ENCODE measurements at places on chromosomes 6 and 20.

DNA sequence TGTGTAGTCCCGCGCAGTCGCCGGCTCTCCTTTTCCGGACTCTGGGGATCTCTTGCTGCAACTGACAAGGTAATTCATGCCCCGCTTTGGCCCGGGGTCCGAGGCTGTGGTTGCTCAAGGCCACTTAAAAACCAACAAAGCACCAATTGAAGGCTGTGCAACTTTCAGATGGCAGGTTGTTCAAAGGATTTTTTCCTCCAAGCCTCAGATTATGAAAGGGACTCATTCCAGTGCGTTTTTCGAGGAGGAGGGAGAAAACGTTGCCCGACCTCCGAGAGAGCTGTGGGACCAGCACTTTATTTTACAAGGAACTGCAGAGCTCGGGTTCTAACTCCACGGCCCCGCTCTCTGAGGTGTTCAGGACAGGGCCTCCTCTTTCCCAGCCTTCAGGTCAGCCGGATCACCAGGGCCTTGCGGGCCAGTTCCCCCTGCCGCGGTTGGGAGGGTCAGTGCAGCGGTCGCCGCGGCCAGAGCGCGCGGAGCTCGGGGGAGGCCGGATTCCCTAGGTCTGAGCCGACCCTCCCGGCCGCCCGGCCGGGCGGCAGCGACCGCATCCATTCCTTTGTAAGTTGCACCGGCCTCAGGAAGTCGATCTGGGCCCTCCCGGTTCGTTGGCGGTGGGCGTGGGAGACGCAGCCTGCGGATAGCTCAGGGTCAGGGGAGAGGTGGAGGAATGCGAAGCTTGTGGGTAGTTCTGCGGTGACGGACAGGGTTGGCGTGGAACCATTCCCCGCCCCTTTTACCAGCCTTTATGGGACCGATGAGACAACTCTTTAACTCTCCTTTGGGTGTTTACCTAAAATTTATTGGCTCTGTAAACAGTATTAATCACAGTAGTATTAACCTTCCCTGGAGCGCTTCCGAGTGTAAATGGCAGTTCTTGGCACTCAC is 1.6 kb downstream of the UTRN start:
- peak; percentile 49 for DNase-seq

GRCh38 chr20:61750093-61750492 is 315.6 kb downstream of the TAF4 start:
- no peak for DNase-seq

DNA sequence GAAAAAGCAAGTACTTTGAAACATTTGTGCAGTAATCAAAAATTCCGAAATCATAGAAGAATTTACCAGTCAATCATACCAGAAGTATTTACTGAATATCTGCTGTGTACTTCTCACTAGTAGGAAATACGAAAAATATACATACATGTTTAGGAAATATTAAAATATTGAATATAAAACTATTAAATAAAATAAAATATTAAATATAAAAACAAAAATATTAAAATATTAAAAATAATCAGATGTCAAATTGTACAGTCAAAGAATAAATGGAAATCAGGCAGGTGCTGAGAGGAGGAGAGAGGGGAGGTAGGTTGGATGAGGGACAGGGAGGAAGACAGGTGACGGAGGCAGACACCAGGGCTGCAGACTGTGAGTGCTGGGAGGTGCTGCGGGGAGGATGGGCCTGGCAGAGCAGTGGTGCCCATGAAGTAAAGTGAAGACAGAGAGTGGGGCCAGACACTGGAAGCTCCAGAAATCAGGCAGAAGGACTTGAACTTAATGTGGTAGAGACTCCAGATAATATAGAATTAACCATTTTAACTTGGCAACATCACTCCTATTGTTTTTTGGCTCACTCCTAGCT is 55.9 kb downstream of the PRKN start:
- DNase-seq = no peak

- peak; percentile 69 for DNase-seq
These were observed 30.8 kb downstream of the IL20RA start for GRCh38 chr6:137013738-137014602.

DNA sequence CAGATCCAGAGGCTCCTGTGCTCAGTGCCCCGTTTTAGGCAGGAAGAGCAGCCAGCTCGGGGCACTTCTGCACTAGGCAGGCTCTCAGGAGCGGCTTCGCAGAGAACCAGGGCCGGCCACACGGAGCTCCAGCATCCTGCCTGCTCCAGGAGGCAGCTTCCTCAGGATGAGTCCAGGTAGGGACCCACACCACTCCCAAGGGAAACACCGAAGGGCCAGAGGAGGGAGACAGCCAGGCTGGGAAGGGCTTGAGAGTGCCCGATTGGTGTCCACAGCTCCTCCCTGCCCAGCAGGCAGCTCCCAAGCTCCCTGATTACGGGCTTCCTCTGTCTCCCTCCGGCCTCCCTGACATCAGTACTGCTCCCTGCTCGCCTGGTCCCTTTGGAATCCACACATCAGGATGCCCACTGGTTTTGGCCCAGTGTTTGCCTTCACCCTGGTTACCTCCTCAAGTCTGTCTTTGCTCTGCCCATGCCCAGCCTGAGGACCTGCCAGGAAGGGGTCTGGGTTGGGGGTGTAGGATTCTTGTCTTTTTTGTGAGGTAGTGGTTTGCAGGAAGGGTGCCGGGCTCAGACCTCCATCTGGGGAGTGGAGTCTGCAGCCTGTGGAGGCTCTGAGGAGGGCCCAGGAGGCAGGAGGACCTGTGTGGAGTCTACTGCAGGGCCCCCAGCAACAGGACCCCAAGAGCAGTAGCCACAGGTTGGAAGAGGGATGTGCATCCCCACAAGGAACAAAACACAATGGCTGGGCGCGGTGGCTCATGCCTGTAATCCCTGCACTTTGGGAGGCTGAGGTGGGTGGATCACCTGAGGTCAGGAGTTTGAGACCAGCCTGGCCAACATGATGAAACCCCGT is 11.2 kb upstream of the PYGB start:
- no peak for DNase-seq

DNA sequence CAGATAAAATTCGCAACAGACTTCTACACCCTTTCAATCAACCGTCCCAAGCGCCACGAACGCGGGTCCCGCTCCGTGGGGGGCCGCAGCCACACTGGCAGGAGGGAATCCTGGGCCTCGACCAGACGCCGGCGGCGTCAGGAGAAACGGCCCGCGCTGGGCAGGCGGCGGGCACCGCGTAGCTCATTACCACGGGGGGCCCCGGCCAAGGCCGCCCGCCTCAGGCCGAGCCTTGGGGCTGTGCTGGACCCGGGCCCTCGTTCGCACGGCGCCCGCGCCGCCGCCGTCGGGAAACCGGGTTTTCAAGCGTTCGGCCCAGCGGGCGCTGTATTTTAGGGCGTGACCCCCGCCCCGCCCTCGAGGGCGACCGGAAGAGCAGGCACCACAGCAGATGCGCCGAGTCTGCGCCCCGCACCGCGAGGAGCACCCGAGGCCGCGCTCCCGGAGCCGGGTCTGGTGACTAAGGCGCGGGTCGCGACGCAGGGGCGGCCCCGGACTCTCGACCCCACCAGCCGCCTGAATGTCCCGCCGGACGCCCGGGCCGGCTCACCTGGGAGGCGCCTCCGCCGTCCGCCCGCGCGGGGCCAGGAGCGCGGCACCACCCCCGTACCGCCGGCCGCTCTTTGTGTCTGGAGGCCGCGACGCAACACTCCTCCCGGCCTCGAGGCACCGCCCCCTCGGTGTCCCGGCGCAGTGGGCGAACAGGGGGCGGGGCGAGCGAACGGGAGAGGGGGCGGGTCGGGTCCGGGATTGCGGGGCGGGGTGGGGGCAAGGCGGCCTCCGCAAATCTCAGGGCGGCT is at the start of gene NINL:
Gene NINL (minus strand): TSS at position 627 of the 800 bp plus-strand sequence. CDS start 58,944 bp downstream, outside the sequence.
- peak; percentile 57 for DNase-seq

DNA sequence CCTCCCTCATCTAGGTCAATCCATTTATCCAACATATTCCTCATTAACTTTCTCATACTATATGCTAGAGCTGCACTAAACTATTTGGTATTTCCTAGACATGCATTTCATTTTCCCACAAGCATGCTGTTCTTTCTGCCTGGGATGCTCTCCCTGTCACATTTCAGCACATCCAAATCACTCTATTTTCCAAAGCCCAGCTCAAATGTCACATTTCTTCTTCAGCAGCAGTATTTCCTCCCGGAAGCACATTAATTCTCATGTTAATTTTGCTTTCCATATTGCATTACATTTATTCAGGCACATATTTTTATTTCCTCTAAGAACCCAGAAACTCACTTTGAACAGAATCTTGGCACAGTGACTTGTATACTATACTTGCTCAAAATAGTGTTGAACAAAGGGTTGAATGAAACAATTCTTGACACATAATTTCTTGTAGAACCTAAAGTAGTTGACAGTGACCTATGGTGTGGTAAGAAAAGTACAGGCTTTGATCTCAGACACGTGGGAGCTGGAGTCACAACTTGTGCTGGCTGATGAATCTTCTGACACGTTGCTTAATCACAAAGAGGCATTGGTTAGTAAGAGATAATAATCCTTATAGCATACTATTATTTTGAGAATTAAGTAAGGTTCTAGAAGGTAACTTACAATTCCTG is 30.8 kb upstream of the CD2AP start:
- no peak for DNase-seq

DNA sequence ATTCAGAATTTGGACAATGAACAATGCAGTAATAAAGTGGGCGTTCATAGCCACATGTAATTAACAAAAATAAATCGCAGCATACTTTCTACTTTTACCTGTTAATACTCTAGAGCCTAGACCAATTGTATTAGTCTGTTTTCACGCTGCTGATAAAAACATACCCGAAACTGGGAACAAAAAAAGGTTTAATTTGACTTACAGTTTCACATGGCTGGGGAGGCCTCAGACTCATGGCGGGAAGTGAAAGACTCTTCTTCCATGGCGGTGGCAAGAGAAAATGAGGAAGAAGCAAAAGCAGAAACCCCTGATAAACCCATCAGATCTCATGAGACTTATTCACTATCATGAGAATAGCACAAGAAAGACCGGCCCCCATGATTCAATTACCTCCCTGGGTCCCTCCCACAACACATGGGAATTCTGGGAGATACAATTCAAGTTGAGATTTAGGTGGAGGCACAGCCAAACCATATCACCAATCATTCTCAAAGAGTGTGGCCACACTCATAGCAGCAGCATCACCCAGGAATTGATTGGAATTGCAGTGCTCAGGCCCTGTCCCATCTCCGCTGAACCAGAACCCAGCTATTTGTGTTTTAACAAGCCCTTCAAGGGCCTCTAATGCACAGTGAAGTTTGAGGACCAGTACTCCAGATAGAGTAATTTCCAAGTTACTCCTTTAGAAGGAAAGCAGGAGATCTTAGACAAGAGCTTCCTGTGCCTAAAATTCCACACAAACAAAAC is 650.0 kb downstream of the KIF16B start:
- no peak for DNase-seq

- DNase-seq = no peak
These were observed 45.2 kb upstream of the OSTM1 start for GRCh38 chr6:108119769-108120141.

GRCh38 chr6:131206463-131207251 is 71.4 kb downstream of the AKAP7 start:
- no peak for DNase-seq

- no peak for DNase-seq
These were observed 314.7 kb downstream of the PAX1 start for GRCh38 chr20:22020201-22020600.

- DNase-seq = peak; percentile 70
These were observed 24.2 kb downstream of the TBC1D7 start for GRCh38 chr6:13304101-13304500.
